ENCODE measurements at places on chromosomes 2 and 18. TPM values are rescaled to one million over a fixed set of nuclear protein-coding genes. Genes with fewer than 3 reads are reported as not detected.
A peak's percentile ranks its signal among the peaks of the same experiment; 100 is the strongest.

DNA sequence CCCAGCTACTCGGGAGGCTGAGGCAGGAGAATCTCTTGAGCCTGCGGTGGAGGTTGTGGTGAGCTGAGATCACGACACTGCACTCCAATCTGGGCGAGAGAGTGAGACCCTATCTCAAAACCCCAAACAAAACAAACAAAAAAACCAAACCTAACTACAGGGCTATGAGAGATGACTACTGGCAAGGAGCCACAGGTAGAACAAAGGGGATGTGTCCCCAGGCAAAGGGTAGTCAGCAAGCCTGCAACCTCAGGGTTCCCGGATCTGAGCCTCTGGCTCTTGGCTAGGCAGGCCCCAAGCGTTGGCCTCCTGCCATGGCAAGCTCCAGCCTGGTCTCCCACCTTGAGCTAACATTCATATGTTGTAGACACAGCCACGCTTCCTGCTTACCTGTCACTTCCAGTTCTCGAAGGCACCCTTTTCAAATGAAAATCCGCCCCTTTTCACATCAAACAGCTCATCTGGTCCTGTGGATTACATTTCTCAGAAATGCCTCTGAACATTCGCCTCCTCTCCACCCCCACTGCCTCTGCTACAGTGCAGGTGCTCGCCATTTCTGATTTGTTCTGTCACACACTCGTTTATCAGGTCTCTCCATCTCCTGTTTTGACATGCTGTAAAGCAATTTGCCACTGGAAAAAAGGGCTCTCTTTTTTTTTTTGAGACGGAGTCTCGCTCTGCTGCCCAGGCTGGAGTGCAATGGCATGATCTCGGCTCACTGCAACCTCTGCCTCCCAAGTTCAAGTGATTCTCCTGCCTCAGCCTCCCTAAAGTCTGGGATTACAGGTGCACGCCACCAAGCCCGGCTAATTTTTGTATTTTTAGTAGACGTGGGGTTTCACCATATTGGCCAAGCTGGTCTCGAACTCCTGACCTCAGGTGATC lies 13.1 kb upstream of the ACTR3 start:
- no peak for DNase-seq

RIT2 gene
- not detected for total RNA-seq

GRCh38 chr2:105789745-105790460 lies 45.2 kb downstream of the NCK2 start:
- DNase-seq, result no peak

MALL gene
- total RNA-seq, result 4.8 TPM

GCKR gene
- 5.4 TPM for total RNA-seq

ATOH8 gene
- 32.4 TPM for total RNA-seq

- no peak for DNase-seq
Measured at GRCh38 chr2:42210203-42210602, 41.0 kb downstream of the EML4 start.

TEX44 gene
- total RNA-seq, result not detected

- DNase-seq, result peak; percentile 51
Measured at GRCh38 chr2:73075477-73076373, 4.2 kb upstream of the SFXN5 start.

CTNNA2 gene
- not detected for total RNA-seq

- DNase-seq, result no peak
Measured at GRCh38 chr2:239006622-239007285, 158.9 kb downstream of the TWIST2 start.

OR6B2 gene
- not detected for total RNA-seq

INPP5D gene
- 7.7 TPM for total RNA-seq

TNFRSF11A gene
- total RNA-seq, result 9.2 TPM

GRCh38 chr18:69469444-69469919 lies 68.8 kb downstream of the DOK6 start:
- no peak for DNase-seq

TMEM163 gene
- total RNA-seq, result 0.24 TPM

GRCh38 chr2:99637159-99637697 lies 147.4 kb upstream of the REV1 start:
- no peak for DNase-seq

CBLN2 gene
- total RNA-seq, result not detected

GRCh38 chr2:1871171-1871570 lies 126.9 kb upstream of the PXDN start:
- DNase-seq, result no peak

GRCh38 chr2:1601067-1601412 lies 143.3 kb downstream of the PXDN start:
- DNase-seq, result no peak

DNA sequence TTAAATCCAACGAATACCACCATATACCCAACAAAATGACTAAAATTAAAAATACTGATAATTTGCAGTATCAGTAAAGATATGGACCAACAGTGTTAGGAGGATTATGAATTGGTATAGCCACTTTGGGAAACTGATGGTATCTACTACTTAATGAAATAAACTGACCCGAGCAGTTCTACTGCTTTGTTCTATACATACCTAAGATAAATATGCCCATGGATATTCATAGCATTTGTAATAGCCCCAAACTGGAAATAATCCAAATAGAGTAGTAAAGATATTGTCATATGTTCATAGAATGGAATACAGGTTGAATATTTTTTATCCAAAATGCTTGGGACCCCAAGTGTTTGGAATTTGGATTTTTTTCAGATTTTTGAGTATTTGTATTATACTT lies 20.7 kb downstream of the PPP1CB start:
- no peak for DNase-seq

GRCh38 chr2:227612546-227613271 lies 1.9 kb downstream of the SCYGR3 start:
- no peak for DNase-seq

RESP18 gene
- not detected for total RNA-seq

DNA sequence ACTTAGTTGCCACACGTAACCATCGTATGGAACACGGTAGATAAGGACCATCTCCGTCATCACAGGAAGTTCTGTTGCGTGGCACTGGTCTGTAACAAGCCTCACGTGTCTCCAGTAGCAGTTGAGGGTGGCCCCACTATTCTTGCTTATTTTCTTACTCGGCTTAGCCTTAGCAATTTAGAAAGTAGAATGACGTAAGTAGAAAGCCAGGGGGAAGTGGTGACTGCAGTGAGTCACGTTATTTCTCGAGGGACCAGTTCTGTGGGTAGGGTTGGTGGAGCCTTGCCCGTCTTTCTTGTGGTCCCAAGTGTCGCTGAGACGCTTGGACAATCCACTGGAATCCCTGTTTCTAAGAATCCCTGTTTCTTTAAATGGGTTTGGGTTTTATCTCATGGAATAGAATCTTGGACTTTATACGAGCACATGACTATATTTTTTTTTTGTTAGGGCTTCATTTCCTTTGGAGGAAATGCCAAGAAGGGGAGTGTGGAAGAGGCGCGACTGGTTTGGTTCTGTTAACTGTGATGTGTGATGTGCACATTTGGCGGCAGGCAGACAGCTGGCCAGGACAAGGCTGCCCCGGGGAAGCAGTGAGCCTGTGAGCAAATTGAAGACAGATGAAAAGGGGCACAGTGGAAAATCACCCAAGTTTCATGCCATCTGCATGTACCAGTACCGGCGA lies 96.2 kb downstream of the CABLES1 start:
- peak; percentile 29 for DNase-seq

GRCh38 chr2:85653996-85654395 lies 14.0 kb downstream of the SFTPB start:
- DNase-seq, result no peak

GRCh38 chr2:16166327-16166981 lies 226.1 kb downstream of the MYCN start:
- DNase-seq, result no peak

DNA sequence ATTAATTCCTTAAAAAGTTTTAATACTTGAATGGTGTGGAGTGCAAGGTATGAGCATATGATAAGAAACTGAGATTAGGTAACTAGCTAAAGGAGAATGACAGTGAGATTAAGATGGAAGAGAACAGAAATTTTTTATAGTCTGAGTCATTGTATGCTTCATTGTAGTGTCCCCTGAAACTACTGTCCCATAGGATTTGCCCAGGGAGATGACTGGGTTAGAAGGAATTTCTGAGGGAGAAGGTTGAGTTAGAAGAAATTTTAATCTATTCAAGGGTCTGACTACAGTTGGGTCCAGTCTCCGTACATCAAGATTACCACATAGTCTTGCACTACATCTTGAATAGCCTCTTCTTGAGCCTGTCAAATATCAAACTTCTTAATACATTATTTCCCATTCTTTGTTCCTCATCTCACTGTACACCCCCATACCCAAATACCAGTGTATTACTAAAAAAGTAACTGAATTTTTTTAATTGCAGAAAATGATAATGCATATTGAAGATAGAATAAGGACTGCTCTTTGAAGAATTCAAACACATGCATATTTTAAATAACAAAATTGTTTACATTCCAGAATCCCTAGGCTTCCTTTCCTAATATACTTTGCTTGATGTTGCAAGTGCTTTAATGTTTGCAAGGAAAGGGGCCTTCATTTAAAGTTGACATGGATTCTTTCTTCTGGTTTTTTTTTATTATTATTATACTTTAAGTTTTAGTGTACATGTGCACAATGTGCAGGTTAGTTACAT lies 314.3 kb upstream of the COL3A1 start:
- DNase-seq, result no peak

PAIP2B gene
- 20.3 TPM for total RNA-seq

- DNase-seq, result peak; percentile 86
Measured at GRCh38 chr2:237558961-237559641, 7.3 kb upstream of the PRLH start.

All from ovary (tissue), 10 donors.